ENCODE measurements at places on chromosomes 1 and 21. TPM values are rescaled to one million over a fixed set of nuclear protein-coding genes. Genes with fewer than 3 reads are reported as not detected.

AZIN2 gene
- 6.0 TPM for total RNA-seq

OR2T5 gene
- not detected for total RNA-seq

APOBEC4 gene
- not detected for total RNA-seq

PYHIN1 gene
- total RNA-seq, result not detected

CD5L gene
- not detected for total RNA-seq
